NCI-H2107 (cell line): ENCODE measurements at places on chromosomes 5 and 9.

DNA sequence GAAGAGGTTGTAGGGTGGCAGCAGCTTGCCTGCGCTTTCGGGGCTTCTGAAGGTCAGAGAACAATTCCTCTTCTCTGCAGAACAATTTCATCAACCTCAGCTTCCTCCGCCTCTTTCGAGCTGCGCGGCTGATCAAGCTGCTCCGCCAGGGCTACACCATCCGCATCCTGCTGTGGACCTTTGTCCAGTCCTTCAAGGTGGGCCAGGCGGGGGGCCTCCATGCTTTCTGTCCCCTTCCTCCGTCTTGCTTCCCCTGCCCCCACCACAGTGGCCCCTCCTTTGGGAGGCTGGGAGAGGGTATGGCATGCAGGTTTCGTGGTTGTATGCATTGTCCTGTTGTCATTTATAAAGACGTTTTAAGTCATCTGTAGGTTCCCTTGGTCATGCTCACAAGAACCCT is 195.8 kb downstream of the CACNA1B start:
- no peak for DNase-seq

DNA sequence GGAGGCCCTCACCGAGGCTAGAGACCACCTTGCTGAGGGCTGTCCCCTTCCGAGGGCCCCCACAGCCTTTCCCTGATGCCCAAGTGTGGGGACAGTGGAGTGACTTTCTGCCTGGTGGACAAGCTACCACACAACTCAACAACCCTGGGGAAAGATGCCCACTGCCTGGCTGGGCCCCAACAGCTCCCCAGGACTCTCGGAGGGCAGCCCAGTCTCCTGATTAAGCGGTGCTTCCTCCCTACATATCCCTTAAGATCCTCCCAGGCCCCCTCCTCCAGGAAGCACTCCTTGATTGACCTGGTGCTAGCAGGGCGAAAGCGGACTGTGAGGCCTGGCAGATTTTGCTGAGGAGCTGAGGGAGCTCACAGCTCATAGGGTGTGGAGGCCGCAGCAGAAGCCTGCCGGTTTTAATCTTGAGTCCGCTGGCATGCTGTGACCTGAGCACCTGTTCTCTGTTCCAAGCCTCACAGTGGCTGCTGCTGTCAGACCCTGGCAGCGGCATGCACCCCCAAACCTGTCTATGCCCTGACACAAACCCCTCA is 2.2 kb downstream of the NSMF start:
- no peak for DNase-seq

GRCh38 chr5:24439465-24439864 is 205.3 kb downstream of the CDH10 start:
- no peak for DNase-seq

- DNase-seq: no peak
Observed at GRCh38 chr9:3906437-3907213, 380.8 kb upstream of the RFX3 start.

DNA sequence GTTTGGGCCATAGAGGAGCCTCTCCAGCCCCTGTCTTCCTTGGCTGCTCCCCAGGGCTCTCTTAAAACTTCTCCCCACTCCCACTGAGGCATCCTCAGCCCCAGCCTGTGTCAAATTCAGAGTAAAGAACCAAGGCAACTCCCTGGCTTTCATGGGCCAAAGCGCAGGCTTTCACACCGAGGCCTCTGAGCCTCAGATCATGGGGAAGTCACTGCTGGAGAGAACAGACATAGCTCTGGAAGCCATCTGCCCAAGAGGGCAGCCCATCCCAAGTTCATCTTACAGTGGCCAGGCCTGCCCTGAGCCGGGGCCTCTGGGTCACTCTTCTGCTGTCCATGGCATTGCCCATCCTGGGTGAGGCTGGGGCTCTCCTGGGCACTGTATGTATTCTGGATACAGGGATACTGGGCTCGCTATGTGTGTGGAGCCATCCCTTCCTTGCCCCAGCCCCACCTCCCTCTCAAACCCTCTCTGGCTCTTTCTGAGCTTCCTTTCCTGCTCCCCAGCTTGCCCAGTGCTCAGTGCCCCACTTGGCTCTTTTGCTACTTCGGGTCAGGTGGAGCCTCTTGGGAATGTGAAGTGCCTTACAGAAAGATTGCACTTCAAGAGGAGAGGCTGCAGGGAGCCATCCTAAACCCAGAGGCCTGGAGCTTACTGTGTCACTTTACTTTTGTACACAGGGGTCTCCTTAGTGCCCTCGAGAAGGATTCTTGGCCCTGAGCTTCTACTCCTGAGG is 33.0 kb downstream of the TGFBI start:
- no peak for DNase-seq

DNA sequence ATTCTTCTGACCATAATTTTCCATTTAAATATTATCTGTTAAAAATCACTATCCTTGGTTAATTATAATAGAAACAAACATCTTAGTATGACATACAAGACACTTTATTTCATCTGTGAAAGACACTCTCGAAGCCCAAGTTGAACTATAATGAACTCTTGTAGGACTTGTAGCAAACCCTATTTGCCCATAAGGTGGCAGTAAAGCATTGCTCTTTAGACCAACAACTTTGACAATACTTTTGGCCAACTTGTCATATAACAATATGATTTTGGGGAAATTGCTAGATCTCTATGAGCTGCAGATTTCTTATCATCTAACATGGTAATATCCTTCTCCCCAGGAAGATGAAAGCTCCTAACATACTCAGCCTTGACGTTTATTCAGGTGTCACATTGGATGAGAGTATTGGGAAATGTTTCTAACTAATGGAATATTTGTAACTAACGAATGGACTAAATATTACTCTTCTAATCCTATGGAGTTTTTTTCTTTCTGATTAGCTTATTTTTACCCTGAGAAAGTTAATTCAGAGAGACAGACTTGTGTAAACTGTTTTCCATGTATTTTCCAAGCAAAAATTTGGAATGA is 11.0 kb downstream of the SPINK14 start:
- peak; percentile 1 for DNase-seq

DNA sequence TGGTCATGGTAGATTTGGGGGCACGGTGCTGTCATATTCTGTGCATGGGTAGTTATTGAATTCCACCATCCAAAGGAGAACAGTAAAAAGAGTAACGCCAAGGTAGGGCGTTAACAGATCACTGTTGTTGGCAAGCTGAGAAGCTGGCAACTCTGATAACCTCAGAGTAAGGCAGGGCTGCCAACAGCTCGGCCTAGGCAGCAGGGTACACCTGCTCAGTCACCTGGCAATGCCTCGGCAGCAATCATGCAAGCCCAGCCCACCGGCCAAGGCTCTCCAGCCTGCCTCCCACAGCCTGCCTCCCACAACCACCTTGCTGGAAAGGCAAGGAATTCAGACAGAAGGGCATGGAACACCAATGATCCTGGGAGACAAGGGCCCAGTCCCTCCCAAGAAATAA is 63.9 kb downstream of the KLHL3 start:
- DNase-seq: no peak

DNA sequence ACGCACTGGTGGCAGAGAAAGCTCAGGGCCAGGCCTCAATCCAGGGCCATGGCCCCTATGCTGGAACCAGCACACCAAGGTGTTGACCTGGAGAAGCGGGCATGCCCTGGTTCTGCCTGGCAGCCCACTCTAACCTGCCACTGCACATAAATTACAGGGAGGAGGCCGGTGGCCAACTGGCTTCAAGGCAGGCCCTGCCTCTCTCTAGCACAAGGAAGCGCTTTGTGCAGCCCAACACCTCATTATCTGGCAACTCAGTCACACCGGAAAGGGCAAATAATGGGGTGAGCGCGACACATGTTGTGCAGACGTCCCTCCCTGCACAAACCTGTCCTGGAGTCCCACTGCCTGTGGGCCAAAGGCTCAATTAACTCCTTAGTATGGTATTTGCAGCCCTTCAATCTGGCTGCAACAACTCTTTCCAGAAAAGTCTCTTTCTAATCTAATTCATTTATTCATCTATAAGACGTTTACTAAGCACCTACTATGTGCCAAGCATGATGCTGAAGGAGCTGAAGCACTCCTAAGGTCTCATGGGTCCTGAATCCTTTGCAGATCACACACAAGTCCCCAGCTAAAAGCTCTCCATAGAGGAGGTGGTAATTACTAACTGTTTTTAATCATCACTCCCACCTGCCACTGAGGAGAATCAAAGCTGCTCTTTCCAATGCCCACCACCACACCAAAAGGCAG is 24.9 kb downstream of the SHB start:
- no peak for DNase-seq

DNA sequence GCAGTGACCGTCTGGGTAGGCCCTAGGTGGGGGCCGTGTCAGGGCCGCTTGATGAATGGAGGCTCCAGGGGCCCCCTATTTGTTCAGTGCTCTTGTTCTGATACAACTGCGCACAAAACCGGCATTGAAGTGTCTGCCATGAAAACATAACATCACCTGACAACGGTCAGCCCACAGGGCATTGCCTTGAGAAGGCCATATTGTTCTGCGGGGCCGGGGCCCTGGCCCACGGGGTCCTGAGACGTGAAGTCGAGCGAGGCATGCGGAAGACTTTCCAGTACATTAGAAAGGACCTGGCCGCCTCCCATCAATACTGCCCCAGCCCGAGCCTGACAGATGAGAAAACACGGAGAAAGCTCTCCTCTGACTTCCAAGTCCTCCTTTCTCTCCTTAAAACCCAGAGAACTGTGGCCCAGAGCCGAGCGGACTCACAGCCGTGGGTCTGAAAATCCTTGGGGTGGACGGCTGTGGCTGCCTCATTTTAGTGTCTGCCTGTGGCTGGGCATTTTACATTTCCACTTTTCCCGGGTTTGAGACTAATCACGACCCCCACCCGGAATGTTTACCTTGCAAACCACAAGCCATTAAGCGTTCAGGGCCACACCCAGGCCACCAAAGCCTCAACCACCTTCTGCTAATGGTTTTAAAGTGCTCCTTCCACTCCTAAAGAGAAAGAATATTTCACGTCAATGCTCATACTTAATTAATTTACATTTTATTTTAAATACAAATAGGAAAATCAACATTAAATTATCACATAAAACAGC is 391.0 kb upstream of the IRX2 start:
- DNase-seq: no peak

DNA sequence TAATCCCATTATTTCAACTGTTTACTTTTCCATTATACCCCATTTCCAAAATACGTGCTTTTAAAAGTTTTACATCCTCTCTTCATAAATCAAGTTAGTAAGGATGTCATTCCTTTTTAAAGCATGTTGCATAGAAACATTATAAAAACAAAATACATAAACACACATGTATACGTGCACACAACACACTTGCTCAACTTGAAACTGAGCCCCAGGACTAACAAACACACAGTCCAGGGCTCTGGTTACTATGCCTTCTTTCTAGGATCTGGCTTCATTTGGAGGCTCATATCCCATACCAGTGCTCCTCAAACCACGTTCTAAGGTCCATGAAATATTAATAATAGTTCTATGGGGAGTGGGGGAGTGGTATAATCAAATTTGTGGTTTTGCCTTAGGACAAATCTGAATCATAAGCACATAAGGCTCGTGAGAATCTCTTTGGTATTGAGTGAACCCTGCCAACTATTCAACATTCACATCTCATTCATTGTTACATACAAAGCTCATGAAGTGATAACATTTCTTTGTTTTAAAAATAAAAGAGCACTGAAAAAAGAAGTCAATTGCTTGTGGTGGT is 55.2 kb downstream of the NFIB start:
- DNase-seq: no peak

DNA sequence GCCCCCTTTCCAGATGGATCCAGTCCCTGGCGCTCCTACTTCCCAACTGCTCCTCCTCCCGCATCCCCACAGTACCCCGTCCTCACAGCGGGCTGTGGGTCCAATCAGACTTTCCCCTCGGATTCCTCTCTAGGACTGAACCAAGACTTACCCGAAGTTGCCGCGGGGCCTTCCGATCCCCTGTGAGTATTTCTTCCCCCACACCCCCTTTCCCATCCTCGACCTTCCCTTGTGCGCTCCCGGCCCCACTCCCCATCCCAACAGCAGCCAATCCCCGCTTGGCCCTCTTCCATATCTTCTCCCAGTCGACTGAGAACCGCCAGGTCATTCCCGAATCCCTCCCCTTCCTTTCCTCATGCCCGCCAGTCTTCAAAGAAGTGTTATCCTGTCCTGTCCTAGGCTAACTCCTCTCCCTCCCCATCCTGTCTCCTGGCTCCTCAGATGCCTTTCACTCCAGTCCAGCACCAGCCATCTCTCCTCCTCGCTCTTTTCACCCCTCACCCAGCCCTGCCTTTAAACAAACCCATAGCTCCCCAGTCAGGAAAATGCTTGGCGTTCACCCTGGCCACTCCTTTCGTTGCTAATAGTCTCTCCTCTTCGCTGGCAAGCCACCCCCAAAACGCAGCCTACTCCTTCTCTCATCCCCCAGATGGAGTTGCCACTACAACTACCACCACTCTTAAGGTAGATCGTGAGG is 646 bp downstream of the SWI5 start:
- DNase-seq: no peak

- no peak for DNase-seq
Observed at GRCh38 chr5:6656680-6657079, 23.4 kb downstream of the SRD5A1 start.

- no peak for DNase-seq
Observed at GRCh38 chr5:116521173-116521872, 53.3 kb downstream of the SEMA6A start.

- no peak for DNase-seq
Observed at GRCh38 chr9:76756941-76757673, 7.1 kb upstream of the PCA3 start.

GRCh38 chr5:170836226-170836625 is 25.6 kb upstream of the RANBP17 start:
- DNase-seq: no peak

DNA sequence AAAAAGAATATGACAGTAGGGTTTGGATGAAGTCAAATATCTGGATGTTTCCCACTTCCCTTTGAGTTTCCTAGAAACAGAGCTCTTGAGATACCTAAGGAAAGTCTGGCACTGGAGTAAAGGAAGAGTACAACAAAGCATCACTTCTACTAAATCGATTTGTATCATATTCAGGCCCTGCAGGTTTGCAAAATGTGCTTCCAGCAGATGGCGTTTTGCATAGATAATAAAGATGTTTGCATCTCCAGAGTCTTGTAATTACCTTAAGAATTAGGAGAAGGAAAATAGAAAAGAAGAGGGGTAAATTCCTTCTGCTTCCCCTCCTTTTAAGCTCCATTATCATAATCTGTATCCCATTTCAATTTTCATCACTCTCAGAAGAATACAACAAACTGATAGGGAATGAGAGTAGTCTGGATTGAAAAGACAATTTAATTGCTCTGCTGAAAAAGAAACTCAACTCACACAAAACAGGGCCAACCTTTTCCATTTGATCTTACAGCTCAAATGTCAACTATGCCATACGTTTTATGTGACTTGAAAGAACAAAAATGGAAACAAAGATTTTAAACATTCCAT is 380.4 kb downstream of the PTPRD start:
- DNase-seq: no peak

DNA sequence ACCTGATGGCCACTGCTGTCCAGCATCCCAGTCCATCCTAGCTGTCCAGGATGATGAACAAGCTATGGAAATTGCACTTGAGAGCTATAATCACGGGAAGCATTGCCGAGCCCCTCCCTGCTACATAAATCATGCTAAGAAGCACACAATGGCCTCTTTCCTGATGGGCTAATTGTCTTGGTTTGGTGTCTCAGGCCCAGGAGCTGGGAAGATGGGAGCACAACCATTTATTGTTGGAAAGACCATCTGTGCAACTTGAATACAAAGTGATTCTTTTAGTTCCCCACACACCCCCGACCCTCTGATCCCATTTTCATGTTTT is 80.4 kb downstream of the RGS3 start:
- no peak for DNase-seq
